Activated CD4-positive, alpha-beta T cell treated with anti-CD3 and anti-CD28 coated beads, Interleukin-2, amount 50 U/mL, for 1 hour (primary cell): ENCODE measurements at places on chromosomes 4 and X.

- DNase-seq: no peak
These were observed 392.0 kb downstream of the UBE2NL start for GRCh38 chrX:144275843-144276242.

DNA sequence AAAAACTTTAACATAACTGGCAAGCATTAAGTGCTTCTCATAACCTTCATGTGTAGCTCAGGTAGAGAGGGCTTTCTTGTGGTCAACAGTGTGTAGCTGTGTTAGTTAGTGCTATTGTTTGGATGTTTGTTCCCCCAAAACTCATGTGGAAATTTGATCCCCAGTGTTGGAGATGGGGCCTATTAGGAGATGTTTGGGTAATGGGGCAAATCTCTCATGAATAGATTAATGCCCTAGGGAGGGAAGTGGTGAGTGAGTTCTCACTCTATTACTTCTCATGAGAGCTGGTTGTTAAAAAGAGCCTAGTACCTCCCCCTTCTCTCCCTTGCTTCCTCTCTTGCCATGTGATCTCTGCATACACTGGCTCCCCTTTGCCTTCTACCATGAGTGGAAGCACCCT lies 16.5 kb upstream of the SLC25A43 start:
- no peak for DNase-seq

DNA sequence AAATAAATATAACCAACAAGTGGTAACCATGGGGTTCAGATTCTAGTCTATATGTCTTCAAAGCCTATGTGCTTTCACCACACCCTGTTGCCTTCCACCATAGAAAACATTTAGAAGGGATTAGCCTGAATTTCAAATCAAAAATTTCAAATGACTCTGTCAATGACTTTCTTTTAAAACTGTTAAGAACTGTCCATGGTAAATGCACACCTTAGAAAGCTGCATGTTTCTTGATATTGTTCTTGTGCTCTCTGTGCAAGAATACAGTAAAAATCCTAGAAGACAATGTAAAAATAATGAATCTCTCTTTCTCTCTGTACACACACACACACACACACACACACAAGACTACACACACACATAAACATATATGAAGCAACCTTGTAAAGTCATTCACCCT lies 74.6 kb upstream of the EXOC1L start:
- no peak for DNase-seq

- no peak for DNase-seq
These were observed 24.3 kb downstream of the CXCL13 start for GRCh38 chr4:77629885-77630284.

GRCh38 chrX:16005917-16006316 lies 117.4 kb upstream of the GRPR start:
- no peak for DNase-seq

- peak; percentile 22 for DNase-seq
These were observed 17.6 kb downstream of the NFKB1 start for GRCh38 chr4:102518703-102519131.

- DNase-seq: no peak
These were observed 38.7 kb downstream of the NLGN3 start for GRCh38 chrX:71183341-71183740.

DNA sequence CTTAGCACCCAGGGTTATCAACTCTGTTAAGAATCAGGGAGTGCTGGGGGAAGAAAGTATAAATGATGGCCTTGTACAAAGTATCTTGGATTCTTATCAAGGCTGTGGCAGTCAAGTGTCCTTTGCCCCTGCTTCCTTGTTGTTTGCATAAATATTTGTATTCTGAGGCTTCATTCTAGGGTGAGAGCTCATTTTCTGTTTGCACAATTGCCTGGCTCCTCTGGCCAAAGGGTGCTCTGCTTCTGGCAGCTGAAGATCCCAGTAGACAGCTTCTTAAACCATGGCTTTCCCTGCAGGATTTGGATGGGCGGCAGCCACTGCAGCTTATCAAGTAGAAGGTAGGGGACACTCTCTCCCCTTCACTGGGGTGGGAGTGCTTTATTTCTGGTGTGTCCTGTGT lies at the start of gene GBA3:
Gene GBA3 (plus strand): TSS at position 202 of the 400 bp plus-strand sequence.
- no peak for DNase-seq

GRCh38 chrX:68429216-68429615 lies 4.1 kb downstream of the OPHN1 start:
- DNase-seq: no peak

DNA sequence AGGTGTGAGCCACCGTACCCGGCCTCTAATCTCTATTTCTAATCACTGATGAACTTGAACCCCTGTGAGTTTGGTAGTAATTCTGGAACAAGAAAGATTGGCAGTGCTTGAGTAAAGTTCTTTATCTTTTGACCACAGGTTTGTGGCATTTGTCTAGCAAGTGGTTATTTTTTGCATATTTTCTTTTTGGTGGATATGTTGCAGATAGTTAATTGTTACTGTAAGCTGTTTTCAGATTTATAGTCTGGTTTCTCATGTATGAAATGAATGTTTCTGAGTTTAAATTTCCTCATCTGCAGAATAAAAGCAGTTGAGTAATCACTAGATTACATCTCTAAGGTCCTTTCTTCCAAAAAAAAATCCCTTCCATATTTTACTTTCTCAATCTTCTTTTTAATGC lies 105.2 kb downstream of the GASK1B start:
- no peak for DNase-seq

DNA sequence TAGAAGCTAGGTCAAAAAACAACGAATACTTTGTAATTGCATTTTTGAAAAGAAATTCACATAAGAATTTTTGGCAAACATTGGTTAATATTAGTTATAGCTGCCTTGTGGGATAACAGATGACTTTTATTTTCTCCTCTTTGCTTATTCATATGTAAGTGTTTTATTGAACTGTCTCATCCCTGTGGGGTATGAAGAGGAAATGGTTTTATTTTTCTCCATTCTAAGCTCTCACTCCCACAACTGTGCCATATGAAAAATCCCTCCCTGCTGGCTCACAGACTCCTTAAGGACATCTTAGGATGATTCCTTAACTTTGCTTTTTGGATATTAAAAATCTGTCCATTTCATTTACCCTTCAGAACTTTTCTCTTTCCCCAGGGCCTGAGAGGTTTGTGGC lies 300.6 kb downstream of the PPP1R2C start:
- no peak for DNase-seq

DNA sequence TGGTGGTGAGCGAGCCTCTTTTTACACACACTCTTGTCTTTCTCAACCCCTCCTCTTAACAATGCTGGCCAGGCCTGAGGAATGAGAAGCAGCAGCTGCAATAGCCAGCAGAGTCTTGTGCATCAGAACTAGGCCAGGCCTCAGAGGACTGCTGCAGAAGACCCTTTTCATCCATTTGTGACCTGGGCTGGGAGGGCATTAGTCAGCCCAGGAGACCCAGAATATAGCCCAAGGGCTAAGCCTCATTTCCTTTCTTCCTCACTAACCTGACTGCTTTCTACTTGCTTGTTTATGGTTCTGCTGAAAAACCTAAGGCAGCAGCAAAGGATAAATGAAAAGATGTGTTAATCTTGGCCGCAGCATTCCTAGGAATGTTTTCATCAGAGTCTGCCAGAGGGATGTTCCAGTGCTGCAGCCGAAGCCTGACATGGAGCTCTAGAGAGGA lies 254.7 kb upstream of the AR start:
- DNase-seq: no peak

DNA sequence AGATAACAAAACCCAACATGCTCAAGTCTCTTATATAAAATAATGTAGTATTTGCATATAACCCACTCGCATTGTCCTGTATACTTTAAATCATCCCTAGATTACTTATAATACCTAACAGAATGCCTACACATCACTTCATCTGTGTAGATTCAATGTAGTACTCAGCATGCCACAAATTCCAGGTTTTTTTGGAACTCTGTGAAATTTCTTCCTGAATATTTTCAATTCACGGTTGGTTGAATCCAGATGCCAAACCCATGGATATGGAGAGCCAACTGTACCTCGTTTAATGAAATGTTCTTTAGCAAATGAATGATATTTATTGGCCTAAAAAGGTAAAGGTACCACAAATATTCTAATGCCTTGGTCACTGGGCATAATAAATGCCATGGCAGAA lies 24.8 kb downstream of the CCNI start:
- no peak for DNase-seq

DNA sequence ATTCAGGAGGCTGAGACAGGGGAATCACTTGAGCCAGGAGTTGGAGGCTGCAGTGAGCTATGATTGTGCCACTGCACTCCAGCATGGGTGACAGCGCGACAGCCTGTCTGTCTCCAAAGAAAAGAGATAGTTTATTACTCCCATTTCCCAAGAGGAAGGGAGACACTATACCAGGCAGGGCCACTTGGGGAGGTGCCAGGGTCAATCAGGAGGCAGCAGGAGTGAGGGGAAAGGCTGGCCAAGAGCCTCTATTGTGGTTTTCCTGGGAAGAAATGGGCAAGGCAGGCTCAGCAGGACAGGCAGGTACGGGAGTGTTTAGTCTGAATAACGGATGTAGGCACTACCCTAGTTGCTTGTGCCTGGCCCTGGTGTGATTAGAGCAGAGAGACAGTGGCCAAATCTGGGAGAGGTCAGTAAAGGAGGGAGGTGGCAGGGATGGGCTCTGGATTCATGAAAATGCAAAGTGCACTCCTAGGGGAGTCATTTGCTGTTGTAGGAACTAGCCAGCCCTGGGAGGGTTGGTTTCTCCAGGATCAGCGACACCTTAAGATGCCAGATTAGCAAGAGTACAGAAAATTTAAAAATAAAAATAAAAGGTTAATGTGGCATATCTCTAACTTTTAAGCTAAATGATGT lies 20.2 kb upstream of the CDKN2AIP start:
- DNase-seq: no peak

DNA sequence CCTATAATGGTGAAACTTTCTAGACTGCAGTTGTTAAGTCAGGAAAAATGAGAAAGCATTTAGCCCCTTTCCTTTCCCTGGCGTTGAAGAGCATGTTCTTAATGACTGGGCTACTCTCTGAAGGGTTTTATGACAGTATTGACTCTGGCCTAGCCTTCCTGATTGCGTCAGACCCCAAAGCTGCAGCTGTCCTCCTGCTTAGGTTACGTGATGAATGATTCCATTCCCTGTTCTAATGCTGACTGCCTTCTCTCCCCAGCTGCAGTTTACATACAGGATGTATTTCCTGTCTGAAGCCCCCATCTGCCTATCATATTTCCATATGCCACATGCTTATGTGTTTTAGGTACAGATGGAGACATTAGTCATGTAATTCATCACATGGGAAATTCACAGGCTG lies 105.8 kb upstream of the EGFL6 start:
- DNase-seq: no peak

DNA sequence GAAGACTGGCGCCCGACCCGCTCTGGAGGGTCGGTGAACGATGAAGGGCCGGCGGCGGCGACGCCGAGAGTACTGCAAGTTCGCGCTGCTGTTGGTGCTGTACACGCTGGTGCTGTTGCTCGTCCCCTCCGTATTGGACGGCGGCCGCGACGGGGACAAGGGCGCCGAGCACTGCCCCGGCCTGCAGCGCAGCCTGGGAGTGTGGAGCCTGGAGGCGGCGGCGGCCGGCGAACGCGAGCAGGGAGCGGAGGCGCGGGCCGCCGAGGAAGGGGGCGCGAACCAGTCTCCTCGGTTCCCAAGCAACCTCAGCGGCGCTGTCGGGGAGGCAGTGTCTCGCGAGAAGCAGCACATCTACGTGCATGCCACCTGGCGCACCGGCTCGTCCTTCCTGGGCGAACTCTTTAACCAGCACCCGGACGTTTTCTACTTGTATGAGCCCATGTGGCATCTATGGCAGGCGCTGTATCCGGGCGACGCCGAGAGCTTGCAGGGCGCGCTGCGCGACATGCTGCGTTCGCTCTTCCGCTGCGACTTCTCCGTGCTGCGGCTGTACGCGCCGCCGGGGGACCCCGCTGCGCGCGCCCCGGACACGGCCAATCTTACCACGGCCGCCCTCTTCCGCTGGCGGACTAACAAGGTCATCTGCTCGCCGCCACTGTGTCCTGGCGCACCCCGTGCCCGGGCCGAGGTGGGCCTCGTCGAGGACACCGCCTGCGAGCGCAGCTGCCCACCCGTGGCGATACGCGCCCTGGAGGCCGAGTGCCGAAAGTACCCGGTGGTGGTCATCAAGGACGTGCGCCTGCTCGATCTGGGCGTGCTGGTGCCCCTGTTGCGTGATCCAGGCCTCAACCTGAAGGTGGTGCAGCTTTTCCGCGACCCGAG lies 568 bp downstream of the CHST7 start:
- peak; percentile 68 for DNase-seq

DNA sequence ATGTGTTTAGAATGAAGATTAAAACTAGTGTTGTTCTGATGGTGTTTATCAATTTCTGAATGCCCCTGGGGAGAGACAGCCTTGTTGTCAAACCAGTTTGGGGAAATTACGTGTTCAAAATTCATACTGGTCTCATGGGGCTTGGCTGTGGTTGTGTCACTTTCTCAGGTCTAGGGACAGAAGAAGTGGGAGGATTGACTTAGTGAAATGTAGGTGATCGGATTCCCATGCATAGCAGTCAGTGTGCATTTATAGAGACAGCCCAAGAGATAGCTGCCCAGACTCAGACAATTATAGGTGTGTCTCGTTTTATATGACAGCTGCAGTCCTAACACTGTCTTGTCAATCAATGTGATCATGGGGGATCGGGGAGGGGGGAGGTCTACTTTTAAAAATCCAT lies 94.4 kb upstream of the CLCN4 start:
- no peak for DNase-seq

DNA sequence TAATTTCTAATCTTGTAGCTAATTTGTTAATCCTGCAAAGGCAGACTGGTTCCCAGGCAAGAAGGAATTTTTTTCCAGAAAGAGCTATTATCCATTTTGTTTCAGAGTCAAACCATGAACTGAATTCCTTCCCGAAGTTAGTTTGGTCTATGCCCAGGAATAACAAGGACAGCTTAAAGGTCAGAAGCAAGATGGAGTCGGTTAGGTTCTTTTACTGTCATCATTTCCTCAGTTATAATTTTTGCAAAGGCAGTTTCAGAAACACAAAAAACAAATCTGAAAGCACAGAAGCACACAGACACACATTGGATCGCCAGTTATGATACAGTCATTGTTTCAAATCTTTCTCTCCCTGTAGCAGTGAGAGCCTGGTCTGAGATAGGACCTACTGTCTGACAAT lies 37.9 kb downstream of the AGA start:
- DNase-seq: no peak

- no peak for DNase-seq
These were observed 2.9 kb upstream of the PPP4R3C start for GRCh38 chrX:27466051-27466450.

DNA sequence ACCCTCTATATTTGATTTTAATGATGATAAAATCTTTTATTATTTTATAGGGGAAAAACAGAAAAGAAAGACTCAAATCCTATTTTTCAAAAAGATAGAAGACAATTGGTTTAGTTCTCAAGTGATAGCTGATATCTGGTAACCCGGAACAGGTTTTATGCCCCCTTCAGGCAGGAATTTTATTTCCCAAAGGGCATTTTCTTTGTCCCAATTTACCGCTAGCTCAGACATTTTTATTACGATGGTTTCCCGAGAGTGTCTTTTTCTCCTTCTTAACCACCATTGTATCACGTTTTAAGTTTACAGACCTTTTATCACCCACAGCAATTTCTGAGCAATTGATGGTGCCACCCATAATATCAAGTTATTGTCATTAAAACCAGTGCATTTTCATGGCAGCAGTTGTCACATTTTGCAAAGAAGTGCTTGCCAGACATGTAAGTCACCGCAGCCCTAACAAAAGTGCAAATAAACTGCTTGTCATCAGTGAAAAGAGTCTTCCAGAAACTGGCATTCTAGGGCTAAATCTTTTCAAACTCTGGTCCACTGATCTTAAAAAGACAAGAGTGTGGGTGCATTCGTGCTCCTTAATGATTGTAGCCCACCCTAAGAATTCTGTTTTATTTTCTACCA lies 204.8 kb upstream of the VCX start:
- no peak for DNase-seq
